AG09319 (cell line): ENCODE measurements at places on chromosomes 6 and 20.

DNA sequence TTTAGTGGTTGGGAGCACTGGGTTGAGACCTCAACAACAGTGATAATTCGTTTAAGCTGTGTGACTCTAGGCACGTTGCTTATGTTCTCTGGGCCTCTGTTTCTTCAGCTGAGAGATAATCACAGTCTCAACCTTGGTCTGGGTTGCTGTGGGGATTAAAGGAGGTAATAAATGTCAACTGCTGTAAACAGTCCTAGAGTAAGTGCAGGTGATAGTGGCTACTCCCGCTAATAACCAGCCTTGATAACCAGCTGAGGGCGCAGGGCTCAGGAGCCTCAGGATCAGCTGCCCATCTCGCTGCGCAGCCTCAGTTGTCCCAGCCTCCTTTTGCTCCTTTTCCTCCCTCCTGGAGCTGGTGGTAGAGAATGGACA is 58.0 kb downstream of the JARID2 start:
- DNase-seq = no peak

GRCh38 chr6:25315194-25316177 is 36.3 kb downstream of the CARMIL1 start:
- no peak for DNase-seq

- DNase-seq = no peak
These were observed 275.5 kb downstream of the PTPRK start for GRCh38 chr6:128244751-128245405.

DNA sequence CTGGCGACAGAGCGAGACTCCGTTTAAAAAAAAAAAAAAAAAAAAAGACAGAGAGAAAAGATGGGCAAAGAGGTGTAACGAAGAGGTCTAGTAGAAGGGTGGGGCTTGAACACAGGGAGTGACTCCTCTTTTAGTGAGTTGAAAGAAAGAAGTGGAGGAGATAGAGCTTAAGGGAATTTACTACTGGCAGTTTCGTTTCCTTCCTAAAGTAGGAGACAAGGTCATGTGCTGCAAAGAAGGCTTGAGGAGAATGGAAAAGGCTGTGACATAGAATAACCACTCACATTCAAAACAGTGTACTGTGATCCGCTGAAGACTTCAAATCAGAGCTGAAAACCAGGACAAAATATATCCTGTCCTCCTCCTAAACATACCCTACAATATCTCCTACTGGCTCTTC is 63.8 kb upstream of the EIF2S2 start:
- DNase-seq = no peak

- no peak for DNase-seq
These were observed 700.7 kb downstream of the EPM2A start for GRCh38 chr6:145034664-145035063.

DNA sequence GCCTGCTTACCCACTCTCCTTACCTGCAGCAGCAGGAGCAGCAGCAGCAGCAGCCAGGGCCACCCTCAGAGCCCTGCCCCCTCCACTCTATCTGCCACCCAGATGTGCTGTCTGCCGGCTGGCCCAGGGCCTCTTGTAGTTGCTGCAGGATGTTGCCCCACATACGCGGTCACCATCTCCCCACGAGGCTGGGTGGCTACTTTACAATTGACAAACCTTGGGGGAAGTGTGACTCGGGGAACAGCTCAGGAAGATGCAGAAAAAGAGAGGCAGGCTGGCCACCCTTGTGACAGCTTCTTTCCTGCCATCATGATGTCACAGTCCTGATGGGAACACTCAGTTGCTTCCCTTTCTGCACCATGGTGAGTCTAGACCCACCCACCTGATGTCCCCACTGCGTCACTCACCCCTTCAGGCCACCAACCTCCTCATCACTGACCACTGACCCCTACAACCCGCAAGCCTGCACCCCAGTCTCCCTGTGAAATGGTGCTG is 14.5 kb downstream of the TREM1 start:
- DNase-seq = no peak

- DNase-seq = no peak
These were observed 160.0 kb downstream of the SOD2 start for GRCh38 chr6:159533016-159533415.

GRCh38 chr6:106880952-106881351 is 93.6 kb downstream of the CD24 start:
- DNase-seq = no peak

DNA sequence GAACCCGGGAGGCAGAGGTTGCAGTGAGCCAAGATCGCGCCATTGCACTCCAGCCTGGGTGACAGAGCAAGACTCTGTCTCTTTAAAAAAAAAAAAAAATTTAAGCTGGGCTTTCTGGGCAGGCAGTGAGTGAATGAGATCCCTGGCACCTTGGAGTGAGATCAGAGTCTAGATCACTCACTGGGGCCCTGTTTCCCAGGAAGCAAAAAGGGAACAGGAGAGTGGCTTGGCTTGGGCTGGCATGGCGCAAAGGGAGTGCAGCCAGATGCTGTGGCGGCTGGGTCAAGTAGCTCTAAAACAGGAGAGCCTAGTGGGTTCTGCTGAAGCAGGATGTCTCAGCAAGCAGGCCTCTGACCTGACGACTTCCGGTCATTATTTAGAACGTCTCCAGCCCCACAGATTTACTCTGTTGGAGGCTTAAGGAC is 10.4 kb downstream of the PLCG1 start:
- DNase-seq = no peak

- no peak for DNase-seq
These were observed 112.8 kb downstream of the ADGRG6 start for GRCh38 chr6:142414462-142415250.

- no peak for DNase-seq
These were observed 19.0 kb downstream of the CEP85L start for GRCh38 chr6:118632359-118632758.

DNA sequence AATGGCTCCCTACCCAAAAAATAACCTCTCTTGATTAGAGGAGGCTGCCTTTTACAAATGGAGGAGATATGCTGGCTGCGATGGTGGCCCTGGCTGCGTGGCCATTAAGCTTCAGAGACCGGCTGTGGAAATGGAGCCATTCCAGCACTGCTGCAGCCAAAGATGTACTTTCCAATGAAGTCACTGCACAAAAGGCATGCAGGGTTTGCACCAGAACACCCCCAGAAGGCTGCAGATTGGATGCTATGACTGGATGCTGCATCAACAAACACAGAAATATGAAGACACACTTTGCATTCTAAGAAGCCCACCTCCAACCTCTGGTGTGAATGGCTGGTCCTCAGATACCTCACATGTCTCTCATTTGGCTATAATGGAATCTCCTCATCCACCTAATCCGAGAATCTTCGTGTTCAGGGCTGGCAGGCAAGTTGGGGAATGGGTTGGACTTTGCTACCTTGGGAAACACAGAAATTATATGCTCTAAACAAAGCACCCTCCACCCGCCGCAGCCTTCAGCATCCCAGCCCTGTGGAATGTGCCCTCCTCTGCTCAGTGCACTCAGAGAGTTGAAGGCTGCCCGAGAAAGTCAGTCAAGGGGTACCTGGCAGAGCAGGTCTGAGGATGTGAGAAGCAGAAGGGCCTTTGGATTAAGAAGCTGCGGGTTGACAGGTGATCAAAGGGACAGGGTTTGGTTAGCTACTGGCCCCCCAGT is 35.3 kb downstream of the APCDD1L start:
- DNase-seq = no peak

GRCh38 chr6:13668291-13668928 is 43.2 kb downstream of the RANBP9 start:
- no peak for DNase-seq
